ENCODE measurements at places on chromosomes 7 and 10.

GRCh38 chr7:158110661-158111048 is 477.0 kb downstream of the PTPRN2 start:
- no peak for DNase-seq

GRCh38 chr10:49106451-49106850 is 8.9 kb downstream of the VSTM4 start:
- no peak for DNase-seq

DNA sequence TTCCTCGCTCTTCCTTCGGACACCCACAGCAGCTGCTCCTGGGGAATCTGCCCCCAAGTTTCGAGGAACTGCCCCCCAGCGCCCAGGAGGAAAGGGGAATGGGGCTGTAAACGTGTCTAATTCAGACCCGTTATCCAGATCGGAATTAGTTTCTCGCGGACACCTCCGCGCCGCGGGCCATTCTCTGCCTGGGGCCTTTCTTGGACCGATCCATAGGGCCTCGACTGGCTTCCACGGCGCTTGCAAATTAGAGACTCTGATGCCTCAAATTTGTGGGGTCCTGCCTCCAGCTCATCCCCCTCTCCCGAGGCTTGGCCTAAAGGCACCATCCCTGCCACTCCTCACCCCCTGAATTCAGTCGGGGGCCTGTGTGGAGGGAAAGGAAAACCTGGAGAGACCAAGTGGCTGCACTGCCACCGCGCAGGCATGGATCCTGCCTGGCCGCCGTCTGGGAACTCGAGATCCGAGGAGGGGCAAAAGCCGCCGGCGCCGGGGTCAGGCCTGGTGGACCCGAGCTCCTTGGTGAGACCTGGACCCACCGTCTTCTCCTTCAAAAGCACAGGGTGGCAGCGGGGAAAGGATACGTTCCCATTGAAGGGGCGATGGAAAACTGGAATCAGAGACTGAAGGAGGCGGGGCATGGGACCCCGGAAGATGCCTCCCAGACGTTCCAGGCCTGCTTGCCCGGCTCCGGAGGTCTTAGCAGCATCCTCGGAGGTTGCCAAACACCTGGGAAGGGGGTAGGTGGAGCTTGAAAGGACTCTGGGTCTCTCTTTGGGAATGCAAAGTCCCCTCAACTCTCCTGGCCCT is 13.7 kb downstream of the LBX1 start:
- DNase-seq = no peak

DNA sequence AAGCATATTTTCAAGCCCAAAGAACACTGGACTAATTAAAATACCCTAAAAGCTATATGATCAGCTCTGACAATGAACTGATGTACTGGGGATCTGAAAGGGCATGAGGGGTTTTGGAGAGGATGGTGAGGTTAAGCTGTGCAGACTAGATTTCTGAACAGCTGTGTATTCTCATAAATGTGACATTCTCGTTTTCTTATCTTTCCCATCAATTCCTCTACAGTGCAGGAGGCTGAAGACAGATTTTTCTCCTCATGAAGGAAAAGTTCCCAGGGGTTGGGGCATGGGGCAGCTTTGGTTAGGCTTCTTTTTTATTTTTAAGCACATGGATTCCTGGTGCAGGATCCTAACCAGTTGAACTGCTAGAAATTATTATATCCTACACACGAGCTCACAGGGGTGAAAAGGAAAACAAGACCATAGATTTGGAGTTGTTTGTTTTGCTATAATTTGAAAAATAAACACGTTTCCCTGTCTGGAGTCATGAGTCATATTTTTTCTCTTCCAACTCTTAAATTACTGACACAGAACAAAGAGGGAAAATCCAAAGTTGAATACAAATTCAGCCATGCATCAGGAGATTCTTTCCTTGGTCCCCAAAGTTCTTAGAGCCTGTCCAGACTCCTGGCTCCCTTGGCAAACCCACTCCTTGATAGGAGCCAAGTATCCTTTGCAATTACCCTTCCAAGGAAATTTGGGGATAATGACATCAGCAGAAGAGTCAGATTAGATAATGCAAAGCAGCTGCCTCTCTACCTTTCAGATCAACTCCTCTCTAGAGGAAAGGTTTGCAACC is 147.7 kb upstream of the NPVF start:
- DNase-seq = no peak
